Ammon's horn (tissue), 1 donor: ENCODE measurements at places on chromosomes 11 and 22.

- no peak for DNase-seq
Measured at GRCh38 chr22:41772645-41773044, 27.8 kb upstream of the CCDC134 start.

- no peak for DNase-seq
Measured at GRCh38 chr11:113533425-113533698, 58.2 kb upstream of the DRD2 start.

DNA sequence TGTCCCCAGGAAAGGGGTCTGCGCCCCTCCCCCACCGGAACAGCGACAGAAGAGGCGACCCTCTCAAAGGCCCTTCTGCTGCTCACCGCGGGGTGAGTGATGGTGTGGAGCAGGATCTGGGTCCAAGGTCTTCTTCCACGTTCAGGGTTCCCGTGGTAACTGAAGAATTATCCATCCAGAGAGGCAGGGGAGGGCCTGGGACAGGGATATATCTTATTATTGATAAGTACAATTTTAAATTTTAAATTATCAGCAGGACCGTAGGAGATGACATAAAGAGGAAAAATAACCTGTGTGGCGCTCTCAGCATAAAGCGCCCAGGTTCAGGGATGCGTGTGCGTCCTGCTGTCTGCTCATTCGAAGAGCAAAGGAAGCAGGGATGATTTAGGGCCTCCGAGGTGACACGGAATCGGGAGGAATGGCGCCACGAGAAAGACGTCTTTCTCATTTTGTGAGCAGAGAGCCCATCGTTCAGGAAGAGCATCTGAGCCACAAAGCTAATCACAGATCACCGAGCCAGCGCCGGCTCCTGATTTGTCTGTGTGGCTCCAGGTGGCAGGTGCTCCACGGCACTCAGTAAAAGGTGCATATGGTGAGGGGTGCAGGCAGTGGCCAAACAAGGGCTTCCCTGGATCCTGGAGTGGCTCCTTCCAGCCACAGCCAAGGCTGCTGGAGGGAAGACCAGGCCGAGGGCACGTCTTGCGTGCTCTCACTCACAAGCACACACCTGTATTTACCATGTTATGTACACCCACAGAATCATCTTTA is 19.3 kb downstream of the KRTAP5-5 start:
- no peak for DNase-seq

GRCh38 chr11:94697156-94697555 is 71.0 kb upstream of the AMOTL1 start:
- no peak for DNase-seq
